ENCODE measurements at places on chromosomes 11 and 22. TPM values are rescaled to one million over a fixed set of nuclear protein-coding genes. Genes with fewer than 3 reads are reported as not detected.

The MICAL2 gene
- 0.60 TPM for total RNA-seq

The LRRC10B gene
- 0.74 TPM for total RNA-seq

The DDTL gene
- total RNA-seq = not detected

The TBX1 gene
- not detected for total RNA-seq

The KRTAP5-11 gene
- not detected for total RNA-seq

The ARHGAP8 gene
- total RNA-seq = 8.9 TPM

The SCGB1C1 gene
- not detected for total RNA-seq

The ENTHD1 gene
- not detected for total RNA-seq

The OR2AG2 gene
- total RNA-seq = 0.25 TPM

Data from neural progenitor cell (in vitro differentiated cells).